ENCODE measurements at places on chromosomes 2 and 18.

- no peak for DNase-seq
These were observed 25.8 kb downstream of the FARP2 start for GRCh38 chr2:241381872-241382271.

GRCh38 chr2:200028998-200029397 is 73.6 kb downstream of the MAIP1 start:
- no peak for DNase-seq

DNA sequence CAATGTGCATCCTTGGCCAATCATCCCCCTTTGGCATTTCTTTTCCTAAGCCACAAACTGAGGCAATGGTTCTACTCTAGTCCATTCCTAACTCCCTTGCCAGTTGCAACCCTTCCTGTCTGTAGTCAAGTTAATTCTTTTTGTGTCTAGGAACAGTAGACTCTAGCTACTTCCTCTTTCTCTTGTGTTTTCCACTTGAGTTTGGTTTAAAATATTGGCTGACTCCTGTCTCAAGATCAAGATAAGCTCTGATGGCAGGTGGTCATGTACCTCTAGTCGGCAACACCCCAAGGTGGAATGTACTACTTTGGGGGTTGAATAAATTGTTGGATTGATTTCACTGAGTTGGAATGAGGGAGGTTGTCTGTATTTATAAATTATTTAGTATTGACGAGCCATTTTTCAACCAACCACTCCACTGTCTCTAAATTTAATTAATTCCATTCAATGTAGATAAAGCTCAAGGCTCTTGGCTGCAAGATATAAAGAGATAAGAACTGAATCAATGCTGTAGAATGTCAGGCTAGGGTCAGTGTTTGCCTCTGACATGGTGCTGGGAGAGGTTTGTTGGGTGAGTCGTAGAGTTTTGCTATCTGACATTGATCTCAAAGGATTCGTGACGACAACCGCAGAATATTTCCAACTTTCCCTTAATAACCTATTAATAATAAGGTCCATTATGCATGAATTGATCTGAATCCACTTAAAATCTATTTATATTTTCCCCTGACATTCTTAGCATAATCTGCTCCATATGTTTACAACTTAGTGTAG is 188.7 kb upstream of the APCDD1 start:
- no peak for DNase-seq

DNA sequence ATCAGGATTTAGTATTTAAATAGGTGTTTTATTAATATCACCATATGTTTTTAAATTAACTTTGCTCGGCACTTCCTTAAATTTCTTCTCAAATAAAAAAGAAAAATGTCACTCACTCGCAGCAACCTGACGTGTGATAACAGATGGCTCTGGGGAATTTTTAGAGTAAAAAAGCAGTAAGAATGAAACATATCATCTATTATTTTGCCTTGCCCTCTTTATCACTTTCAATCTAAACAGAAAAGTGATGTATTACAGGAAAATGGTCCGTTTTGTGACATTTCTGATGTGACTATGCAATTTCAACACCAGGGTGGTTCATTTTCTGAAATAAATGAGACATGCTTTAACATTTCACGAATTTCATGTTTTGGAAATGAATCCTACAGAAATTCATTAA is 1368.0 kb upstream of the LRRTM1 start:
- no peak for DNase-seq

DNA sequence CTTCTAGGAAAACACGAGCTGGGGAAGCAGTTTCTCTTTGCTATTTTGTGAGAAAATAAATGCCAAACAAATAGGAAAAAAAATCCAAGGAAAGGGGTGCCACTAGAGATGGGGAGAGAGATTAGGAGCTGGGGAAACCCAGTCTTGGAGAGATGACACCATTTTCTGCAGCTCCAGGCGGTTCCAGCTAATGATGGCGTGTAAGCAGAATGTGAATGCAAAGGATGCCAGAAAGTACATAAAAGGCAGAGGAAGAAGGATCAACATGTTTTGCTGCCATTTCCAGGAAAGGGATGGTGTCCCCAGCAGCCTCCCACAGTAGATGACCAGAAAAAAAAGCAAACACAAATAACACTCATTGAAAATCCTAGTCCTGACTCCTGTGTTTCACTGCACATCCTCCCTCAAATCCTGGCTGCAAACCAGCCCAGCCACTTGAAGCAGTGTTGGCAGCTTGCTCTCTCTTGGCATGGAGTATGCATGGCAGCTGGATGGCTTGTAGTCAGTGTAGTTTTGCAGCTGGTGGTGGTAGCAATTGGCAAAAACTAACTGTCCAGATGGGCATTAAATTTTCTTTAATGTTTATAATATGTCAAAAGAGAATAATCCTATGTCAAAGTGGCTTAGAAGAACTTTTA is 93.6 kb downstream of the FTCDNL1 start:
- peak; percentile 84 for DNase-seq

DNA sequence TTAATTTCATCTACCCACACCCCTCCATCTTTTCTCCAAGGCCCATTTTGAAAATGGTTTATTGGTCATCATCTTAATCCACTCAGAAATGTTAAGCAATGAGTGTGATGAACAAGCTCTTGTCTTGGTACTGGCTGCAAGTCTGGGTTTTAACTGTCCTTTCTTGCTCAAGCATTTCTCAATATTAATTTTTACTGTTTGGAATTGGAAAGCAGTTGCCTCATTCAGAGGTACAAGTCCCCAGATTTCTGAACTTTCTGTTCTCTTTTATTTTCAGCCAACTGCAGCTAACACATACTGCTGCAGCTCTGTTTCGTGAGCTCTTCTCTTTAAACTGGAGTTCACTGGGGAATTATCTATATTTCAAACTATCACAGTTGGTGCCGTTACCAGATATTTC is 99.4 kb upstream of the TEX51 start:
- DNase-seq: no peak

DNA sequence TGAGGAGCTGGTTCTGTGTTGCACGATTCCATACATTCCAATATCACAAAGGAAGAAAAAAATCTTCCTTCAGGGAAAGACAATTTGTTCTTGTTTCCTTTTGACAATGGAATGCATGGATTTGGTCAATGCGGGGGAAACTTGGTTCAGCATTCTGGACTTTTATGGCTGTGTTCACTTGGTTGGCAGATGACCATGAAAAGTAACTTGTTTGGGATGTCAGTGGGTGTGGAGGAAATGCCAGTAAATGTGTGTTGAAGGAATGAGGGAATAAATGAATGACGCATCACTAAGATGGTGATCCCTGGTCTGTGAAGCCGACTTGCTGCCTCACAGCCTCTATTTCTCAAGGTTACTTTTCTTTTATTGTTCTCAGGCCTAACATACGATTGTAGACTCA is 53.7 kb downstream of the THUMPD2 start:
- DNase-seq: no peak

DNA sequence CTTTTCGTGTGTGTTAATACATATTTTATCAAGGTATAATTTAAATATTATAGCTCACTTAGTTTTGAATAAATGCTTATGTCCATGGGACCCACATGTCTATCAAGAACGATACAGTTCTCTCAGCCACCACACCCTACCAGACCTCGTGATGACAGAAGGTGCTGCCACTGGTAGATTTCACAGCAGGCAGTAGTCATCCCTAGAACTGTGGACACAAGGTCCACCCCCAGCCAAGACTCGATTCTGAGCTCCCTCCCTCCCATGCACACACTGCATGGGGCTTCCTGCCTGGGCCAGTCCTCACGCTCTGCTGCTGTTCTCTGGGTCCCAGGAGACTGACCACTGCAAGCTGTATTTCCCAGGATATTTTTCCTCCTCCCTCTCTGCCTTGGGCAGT is 26.5 kb upstream of the CREB1 start:
- DNase-seq: no peak

- DNase-seq: no peak
These were observed 25.6 kb downstream of the RASGRP3 start for GRCh38 chr2:33502025-33502424.

DNA sequence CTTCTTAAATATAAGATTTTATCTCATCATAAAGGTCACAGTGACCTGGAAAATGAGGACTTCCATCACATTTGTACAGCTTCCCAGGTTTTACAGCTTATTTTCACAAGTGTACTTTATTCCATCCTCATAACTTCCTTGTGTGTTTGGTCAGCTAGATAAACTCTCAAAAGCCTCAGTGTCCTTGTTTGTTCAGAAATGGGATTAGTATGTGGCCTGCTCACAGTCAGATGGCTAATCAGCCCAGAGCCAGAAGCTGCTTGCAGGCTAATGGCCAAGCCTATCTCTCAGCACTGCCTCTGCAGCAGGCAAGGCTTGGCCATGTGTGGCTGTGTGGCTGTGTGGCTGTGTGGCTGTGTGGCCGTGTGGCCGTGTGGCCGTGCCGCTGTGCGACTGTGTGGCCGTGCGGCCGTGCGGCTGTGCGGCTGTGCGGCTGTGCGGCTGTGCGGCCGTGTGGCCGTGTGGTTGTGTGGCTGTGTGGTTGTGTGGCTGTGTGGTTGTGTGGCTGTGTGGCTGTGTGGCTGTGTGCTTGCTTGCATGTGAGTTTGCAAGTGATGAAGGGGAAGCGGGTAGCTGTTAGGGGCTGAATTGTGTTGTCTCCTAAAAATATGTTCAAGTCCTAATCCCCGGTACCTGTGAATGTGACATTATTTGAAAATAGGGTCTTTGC is 233.0 kb upstream of the TNP1 start:
- no peak for DNase-seq

GRCh38 chr2:54615832-54616534 is 107.5 kb upstream of the EML6 start:
- no peak for DNase-seq

DNA sequence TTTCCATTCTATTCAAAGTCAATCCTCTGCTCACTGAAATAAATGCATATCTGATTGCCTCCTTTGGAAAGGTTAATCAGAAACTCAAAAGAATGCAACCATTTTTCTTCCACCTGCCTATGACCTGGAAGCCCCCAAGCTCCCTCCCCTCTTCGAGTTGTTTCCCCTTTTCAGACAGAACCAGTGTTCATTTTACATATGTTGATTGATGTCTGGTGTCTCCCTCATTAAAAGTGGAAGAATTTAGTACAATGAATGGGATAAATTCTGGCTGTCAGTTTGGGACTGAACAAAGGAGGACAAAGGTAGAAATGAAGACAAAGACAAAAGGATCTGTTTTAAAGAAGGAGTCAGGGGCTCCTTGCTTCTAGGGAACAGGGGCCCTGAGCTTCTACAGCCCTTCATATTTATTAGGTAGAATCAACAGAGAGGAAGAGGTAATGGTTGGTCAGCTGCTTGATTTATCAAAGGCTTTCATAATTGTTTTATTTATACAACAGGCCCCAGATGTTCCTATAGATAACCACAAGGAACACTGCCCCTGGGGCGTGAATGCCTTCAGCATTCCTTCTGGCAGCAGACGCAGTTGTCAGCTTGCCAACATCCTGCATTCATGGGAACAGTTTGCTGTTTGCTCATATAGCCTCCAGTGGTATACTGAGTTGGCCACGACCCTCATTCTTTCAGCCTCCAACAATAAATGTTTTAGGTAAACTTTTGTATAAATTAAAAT is 949.8 kb upstream of the LRATD1 start:
- no peak for DNase-seq

Data from nucleus accumbens (tissue), 56 donors.